ENCODE measurements at places on chromosomes 7 and 10.

- peak; percentile 44 for DNase-seq
Measured at GRCh38 chr10:84333864-84334451, 5.6 kb downstream of the CCSER2 start.

DNA sequence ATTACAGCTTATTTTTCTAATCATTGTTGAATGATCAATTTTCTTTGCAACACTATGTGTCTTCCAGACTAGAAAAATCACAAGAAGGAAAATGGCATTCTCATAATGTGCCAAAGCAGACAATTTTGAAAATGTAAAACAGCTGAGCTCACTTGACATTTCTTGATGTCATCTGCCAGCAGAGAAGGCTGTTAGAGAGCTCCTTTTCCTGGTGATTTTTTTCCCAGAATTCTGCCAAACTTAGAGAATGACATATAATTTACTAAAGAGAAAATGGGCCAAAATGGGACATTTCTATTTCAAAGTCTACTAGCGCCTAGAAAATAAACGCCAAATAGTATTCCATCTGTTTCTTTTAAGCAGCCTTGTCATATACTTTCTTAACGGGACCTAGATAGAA lies 88.9 kb upstream of the CSTF2T start:
- no peak for DNase-seq

- no peak for DNase-seq
Measured at GRCh38 chr7:64308016-64308270, 5.8 kb upstream of the ZNF736 start.

- DNase-seq: no peak
Measured at GRCh38 chr7:71723859-71724258, 591.9 kb downstream of the GALNT17 start.

DNA sequence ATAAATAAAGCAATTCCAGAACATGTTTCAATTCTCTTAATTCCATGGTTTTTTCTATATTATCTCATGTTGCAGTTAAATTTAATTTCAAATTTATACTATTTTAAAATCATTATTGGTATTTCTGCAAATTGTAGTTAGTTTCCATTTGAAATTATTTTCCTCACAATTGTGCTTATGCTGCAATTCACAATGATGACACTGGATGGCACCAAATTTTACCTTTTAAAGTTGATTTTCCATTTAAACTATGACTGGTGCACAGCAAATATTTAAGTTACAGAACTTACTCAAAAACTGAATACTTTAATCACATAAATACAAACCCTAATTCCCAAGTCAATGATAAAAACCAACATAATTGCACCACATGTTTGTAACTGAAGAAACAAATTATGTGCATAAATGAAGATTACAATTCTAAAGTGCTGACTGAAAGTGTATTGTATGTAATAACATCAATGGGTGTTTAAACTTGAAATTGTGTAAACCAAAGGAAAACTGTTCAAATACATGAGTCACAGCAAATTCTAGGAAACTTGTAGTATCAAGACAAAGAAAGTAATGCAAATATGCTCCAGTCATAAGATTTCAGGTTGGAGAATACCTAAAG lies 75.3 kb upstream of the AASS start:
- no peak for DNase-seq

DNA sequence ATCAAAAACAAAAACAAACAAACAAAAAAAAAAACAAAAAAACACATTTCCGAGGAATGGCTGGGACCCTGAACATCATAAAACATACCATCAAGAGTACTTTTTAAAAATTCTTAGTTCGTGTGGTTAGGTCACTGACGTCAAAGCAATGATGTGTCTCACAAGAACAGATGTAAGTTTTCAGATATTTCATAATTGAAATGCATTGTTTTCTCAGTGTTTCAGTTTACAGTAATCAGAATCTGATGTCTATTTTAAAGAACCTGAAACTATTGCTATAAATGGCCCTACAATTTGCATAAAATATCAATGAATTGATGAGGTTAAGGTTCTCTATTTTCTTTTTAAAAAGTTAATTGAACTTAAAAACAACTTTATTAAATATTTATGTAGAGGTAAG lies 103.7 kb upstream of the HGF start:
- no peak for DNase-seq

DNA sequence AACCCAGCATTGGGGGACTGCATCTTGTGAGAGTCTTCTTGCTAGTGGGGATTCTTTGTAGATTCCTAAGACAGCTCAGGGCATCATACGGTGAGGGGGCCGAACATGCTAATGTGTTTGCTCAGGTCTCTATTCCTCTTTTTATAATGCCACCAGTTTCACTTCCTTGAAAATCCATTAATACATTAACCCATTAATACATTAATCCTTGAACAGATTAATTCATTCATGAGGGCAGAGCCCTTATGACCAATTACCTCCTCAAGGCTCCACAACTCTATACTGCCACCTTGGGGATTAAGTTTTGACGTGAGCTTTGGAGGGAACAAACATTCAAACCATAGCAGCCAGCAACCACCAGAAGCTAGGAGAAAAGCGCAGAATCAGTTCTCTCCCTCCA lies 67.2 kb upstream of the POT1 start:
- DNase-seq: no peak

- DNase-seq: no peak
Measured at GRCh38 chr10:75358835-75359421, 42.6 kb downstream of the ZNF503 start.
